HuH-7 (cell line): ENCODE measurements at places on chromosomes 2 and 18.

DNA sequence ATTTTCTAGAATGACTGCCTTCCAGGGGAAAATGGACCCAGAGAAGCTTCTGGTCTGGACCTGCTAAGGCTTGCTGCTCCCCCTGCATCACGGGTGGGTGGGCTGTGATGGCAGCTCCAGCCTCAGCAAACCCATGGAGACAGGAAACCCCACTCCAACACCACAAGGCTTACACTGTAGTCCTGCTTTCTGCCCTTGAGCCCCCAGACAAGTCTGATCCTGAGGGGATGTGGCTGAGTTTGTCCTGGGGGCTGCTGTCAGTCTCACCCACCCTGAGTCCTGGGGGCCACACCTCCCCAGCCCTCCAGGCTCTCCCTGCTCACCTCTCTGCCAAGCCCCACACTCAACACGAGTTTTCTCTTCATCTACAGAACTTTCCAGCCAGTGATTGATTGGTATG is 279.4 kb downstream of the EIPR1 start:
- DNase-seq, result no peak

DNA sequence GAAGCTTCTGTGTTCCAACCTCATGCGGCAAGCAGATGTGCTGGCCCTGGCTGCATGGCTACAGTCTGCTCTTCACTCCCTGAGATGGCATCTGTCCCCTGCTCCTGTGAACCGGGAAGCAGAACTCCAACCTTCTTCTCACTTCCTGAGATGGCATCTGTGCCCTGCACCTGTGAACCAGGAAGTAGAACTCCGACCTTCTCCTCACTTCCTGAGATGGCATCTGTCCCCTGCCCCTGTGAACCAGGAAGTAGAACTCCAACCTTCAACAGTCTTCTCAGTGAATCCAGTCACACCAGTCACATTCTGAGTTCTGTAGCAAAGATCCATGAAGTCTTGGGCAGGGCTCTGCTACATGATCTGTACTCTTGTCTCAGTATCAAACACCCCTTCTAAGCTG is 887.2 kb upstream of the KLHL29 start:
- DNase-seq, result no peak

- peak; percentile 51 for DNase-seq
These were observed 25.5 kb downstream of the LYPD6 start for GRCh38 chr2:149355716-149356422.

GRCh38 chr2:235170536-235171521 is 219.0 kb downstream of the SH3BP4 start:
- peak; percentile 23 for DNase-seq

DNA sequence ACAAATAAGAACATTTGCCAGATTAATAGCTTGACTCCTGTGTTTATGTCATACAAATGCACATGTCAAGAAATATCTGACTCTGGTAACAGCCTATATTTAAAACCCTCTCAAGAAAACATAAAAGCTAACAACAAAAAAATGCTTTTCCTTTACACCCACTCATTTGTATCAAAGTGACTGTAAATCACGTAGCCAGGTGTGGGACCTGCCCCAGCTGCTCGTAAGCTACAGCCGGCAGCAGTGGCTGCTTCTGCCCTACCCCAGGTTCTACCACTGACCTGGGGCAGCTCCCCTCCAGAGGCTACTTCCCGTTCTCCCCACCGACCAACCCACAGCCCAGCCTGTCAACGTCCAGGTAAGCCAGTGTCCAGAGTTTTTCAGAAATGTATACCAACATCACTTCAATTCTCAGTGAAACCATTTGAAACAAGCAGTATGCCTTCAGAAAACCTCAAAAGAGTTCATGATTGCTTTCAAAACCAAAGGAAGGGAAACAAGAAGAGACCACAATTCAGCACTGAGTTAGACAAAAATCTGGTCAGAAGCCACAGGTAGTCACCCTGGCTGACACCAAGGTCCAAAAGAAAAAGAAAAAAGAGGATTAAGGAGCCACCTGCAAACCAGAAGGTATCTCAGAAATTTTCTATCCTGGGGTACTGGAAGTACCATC is 40.4 kb downstream of the KIDINS220 start:
- no peak for DNase-seq

GRCh38 chr18:70720607-70721006 is 431.8 kb downstream of the SOCS6 start:
- DNase-seq, result no peak

DNA sequence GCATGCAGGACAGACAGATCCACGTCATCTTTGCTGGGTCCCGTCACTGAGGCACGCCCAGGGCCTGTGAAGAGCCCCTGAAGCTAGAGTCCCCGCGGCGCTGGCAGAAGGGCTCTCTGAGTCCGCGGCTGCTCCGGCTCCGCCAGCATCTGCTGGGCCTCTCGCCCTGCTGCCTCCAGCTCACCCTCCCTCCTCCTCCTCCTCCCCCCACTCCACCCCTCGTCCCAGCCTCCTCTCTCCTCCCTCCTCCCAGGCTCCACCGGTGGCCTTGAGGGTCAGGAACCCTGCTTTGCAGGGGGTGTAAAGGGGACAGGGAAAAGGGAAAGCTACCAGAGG is at the start of gene TNS1:
Gene TNS1, minus strand, starts transcription at position 151 of the 336 bp plus-strand sequence. Its CDS starts 123 bp downstream, at position 28.
- no peak for DNase-seq

GRCh38 chr2:223870840-223871611 is 33.6 kb upstream of the AP1S3 start:
- DNase-seq, result no peak

GRCh38 chr18:13653746-13654433 is 72.5 kb downstream of the FAM210A start:
- DNase-seq, result no peak

- DNase-seq, result no peak
These were observed 17.4 kb downstream of the HAT1 start for GRCh38 chr2:171939743-171940071.

- DNase-seq, result no peak
These were observed 19.4 kb downstream of the CFLAR start for GRCh38 chr2:201135386-201135785.

DNA sequence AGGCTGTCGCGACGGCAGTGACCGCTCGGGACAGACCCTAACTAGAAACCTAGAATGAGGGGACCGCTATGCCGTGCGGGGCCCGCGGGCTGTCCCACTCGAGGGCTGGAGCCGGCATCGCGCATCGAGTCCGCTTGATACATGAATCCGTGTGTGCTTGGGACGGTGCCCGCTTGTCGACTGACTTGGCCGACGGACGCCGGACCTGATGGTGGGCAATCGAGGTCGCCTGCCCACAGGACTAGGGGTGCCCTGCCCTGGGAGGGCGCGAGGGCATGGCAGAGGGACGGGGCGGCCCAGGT is 749 bp upstream of the PTMA start:
- no peak for DNase-seq

GRCh38 chr2:3399381-3399780 is 19.9 kb downstream of the TRAPPC12 start:
- no peak for DNase-seq

DNA sequence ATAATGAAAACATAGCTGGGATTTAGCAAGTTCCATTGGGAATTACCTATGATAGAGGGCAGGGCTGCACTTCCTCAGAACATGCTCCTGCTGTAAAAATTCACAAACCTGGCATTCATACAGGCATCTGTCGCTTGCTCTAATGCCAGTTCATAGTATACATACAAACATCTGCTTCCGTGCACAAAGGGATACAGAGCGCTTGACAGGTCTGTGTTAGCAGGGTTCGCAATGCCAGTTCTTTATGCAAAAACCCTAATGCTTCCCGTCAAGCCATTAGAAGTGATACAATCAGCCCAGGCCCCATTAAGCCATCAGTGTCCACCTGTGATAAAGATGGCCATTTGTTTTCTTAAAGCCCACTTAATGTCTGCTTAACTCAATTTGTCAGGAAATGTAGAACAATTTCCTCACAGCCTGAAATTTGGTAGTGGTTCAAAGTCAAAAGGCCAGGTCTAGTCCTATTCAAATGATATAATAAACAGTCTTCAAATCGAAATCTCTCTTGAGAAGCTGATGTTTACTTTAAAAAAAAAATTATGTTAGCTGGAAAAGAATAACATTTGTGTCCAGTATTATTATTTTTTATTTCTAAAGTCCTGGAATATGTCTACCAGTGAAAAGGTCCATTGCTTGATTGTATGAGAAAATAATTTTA is 556.3 kb downstream of the ARHGAP15 start:
- no peak for DNase-seq

DNA sequence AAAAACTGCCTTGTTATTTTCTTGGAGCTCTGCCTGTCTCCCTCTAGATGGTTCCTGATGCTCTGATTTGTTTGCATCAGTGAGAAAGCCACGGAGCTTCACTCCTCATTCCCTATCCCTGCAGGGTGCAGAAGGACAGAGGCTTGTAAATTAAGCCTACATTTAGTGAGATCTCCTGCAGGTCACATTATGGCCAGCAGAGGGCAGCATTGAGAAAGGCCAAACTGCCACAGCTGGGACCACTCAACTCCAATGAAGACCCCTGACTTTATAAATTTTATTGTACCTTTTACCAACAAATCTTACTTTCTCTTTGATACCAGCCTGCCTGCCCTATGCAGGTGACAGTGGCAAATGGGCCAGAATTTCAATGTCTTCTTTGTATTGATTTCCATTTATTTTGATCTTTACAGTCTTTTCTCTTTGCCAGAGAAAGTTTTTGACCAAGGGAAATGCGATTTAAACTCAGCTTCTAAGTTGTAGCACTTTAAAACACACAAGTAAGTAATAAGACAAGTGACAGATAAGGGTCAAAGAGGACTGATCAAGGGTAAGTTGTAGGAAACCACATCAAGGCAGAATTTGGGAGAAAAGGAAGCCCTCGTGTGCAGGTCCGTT is 1029.1 kb upstream of the KLHL29 start:
- DNase-seq, result peak; percentile 12

DNA sequence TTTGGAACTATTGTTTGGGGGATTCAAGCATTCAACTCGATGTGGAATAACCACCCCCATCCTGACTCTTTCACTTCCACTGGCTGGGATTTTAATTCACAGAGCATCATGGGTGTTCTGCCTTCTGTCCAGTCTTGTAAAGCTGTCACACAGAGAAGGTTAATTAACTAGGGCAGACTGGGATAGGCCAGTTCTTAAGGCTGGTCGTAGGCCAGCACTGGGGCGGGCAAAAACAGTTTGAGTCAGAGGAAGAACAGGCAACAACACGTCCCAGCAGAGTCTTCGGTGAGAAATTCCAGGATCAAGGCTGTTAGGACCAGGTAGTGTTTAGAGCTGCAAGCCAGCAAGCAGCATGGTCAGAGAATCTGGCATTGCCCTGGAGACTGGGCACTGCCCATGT is 4.0 kb upstream of the RNF152 start:
- no peak for DNase-seq

- DNase-seq, result no peak
These were observed 45.7 kb upstream of the RALBP1 start for GRCh38 chr18:9429662-9429993.

DNA sequence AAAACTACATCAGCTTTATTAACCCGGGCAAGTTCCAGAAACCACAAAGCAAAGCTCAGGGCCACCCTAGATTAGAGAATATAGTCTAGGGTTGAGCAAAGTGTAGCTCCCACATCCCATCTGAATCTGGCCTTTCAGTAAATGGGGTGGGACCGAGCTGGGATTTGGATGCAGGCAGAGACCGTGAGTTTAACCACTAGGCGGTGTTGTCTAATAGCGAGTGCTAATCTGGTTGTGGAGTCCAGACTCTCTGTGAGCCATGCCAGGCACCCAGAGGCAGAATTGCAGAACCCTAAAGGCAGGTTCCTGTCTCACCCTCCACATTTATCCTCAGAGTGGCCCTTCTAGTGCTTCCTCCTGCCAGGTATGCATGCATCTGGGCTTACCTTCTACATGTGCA is 435.9 kb downstream of the TSN start:
- peak; percentile 75 for DNase-seq

DNA sequence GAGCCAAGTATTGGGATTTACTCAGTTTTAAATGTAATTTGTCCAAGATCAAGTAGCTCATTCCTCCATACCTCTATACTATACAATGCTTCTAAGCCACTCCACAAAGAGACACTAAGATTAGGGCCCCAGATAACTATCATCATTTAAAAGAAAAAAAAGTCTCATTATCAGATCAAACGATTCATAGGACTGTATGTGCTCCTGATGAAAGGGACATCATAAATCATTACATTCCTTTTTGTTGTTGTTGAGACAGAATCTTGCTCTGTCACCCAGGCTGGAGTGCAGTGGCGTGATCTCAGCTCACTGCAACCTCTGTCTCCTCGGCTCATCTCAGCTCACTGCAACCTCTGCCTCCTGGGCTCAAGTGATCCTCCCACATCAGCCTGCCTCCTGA is 2.2 kb upstream of the SLC3A1 start:
- DNase-seq, result no peak

DNA sequence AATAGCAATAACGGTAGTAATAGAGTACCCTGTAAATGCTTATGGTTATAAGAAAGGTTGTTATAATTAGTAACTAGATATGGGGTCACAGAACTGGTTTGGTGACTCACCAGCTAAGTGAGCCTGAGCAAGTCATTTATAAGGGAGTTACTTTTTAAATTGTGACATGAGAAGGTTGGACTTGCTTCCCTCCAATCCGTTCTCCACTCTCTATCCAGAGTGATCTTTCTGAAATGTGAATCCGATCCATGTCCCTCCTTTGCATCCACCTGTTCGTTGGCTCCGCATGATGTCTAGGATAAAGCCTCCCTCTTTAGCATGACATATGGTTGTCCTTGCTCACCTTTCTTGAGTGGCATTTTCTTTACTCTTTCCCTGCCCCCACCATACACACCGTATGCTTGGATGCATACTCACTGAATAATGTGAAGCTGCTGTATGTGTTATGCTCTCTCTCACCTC is 83.1 kb downstream of the CDC42EP3 start:
- DNase-seq, result no peak

DNA sequence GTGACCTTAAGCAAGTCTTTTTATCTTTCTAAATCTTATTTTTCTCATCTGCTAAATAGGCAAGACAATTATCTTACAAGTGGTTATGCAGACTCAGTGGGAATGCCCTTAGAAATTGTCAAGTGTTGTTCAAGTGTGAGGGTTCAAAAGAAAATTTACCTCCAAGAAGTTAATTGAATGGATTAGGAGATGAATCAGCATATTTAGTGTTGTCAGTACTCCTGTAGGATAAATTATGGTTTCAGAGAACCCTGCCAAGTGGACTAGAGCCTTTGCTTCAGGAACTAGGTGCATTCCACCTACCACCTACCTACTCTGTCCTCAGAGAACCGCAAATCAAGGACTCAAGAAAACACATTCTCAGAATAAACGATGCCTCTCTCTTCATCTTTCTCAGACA is 69.8 kb upstream of the KCTD1 start:
- DNase-seq, result no peak

- DNase-seq, result no peak
These were observed 35.1 kb downstream of the SANBR start for GRCh38 chr2:61100801-61101200.
